Mammary microvascular endothelial cell (primary cell): ENCODE measurements at places on chromosomes 4 and X. TPM values are rescaled to one million over a fixed set of nuclear protein-coding genes. Genes with fewer than 3 reads are reported as not detected.

Gene RBM47
- total RNA-seq, result 0.05 and 0.07 TPM in 2 replicates

Gene DRD5
- total RNA-seq, result not detected in 2 replicates

Gene TRAM1L1
- total RNA-seq, result 0.47 and 0.89 TPM in 2 replicates

Gene AFP
- total RNA-seq, result not detected in 2 replicates

Gene ADH7
- not detected in 2 replicates for total RNA-seq

Gene SYP
- 0.10 and 0.27 TPM in 2 replicates for total RNA-seq

Gene RPS6KA6
- total RNA-seq, result 0.13 and 0.15 TPM in 2 replicates

Gene MSX1
- total RNA-seq, result 14.8 and 21.0 TPM in 2 replicates

Gene S100G
- not detected in 2 replicates for total RNA-seq
